ENCODE measurements at places on chromosomes 4 and X. TPM values are rescaled to one million over a fixed set of nuclear protein-coding genes. Genes with fewer than 3 reads are reported as not detected.
A peak's percentile ranks its signal among the peaks of the same experiment; 100 is the strongest.

GRCh38 chr4:24595659-24596058 lies 11.3 kb upstream of the DHX15 start:
- H3K27ac ChIP-seq = no peak overlapping the region
- no peaks in the 10 kb centered on the region for H3K36me3 ChIP-seq
- H3K27me3 ChIP-seq = no peaks in the 10 kb centered on the region
- no peak overlapping the region for H3K4me3 ChIP-seq

GPR119 gene
- total RNA-seq = not detected

GRCh38 chrX:86149119-86149518 lies 868 bp downstream of the DACH2 start:
- no peaks in the 10 kb centered on the region for H3K36me3 ChIP-seq
- H3K4me3 ChIP-seq = peak overlapping the region; percentile 27
- peaks cover 14% of the 10 kb centered on the region for H3K27me3 ChIP-seq
- no peak overlapping the region for H3K27ac ChIP-seq

- H3K27ac ChIP-seq = no peak overlapping the region
- DNase-seq = no peak
- H3K4me3 ChIP-seq = no peak overlapping the region
- H3K36me3 ChIP-seq = no peaks in the 10 kb centered on the region
- H3K27me3 ChIP-seq = no peaks in the 10 kb centered on the region
Observed at GRCh38 chr4:24413311-24413784, 171.0 kb downstream of the DHX15 start.

STOX2 gene
- total RNA-seq = not detected

Measured in CD4-positive, alpha-beta T cell (primary cell).